ENCODE measurements at places on chromosomes 11 and 22.

DNA sequence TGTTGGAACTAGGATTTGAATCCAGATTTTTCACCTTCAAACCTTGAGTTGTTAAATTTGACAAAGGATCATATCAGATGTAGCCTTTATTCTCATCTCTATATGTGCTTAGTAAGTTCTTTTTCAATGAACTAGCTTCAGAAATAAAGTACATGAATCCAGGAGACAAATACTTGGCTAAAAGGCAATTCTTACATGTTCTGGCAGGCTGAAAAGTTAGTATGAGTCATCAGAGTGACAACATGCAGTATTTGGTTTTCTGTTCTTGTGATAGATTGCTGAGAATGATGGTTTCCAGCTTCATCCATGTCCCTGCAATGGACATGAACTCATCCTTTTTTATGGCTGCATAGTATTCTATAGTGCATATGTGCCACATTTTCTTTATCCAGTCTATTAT lies 40.4 kb downstream of the BBOX1 start:
- no peak for DNase-seq

DNA sequence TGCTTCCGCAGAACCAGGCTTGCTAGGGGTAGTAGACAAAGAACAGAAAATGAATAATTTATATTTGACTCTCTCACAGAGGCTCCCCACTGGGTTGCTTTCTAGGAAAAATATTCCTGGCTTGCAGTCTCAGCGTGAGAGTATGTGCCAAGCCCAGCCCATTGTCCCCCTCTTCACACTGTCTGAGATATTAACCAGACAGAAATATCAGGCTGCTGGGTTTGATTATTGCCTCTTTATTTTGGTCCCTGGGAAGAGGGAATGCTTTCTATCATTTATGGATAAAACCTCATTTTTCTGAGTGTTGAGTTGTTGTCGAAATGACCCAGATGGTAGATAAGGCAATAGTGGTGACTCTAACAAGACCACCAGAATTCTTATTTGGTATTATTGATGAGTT lies 367.9 kb downstream of the METTL15 start:
- no peak for DNase-seq

DNA sequence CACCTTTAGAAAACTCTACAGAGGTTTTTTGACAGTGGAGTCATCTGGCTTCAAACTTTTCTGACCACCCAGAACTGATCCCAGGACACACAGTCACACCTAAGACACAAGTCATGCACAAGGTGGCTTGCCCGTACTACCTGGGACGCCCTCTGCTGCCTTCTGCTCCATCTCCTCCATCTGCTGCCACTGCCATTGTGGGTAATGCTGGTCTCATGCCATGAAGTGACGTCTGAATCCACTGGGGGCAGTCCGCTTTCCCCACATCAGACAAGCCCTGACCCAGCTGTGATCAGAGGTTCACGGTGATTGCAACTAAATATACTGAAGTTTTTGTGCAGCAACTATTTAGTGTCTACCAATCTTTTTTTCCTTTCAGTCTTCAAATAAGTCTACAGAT lies 5.4 kb upstream of the NDUFS8 start:
- DNase-seq = peak; percentile 76

DNA sequence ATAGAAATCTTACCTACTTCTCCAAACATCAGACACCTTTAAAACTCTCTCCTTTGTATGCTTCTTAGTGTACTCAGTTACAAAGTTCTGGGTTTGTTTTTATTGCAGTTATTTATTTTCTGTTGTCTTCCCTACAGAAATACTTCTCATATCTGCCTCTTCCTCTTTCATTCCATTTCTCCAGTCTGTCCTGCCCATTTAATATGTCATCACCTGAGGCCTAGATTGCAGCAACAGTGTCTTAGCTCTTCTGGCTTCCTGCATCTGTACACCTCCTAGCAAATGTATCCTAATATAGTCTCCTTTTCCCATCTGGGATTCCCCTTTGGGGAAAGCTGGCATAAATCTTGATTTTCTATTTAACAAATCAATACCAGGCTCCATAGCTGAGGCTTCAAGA lies 34.9 kb upstream of the PCF11 start:
- DNase-seq = no peak

GRCh38 chr11:93933230-93933629 lies 82.8 kb upstream of the VSTM5 start:
- DNase-seq = no peak

- DNase-seq = no peak
Observed at GRCh38 chr22:44531487-44531886, 33.5 kb upstream of the RTL6 start.

GRCh38 chr11:34624069-34624468 lies 3.2 kb downstream of the EHF start:
- no peak for DNase-seq

GRCh38 chr11:121344824-121345223 lies 52.3 kb downstream of the SC5D start:
- no peak for DNase-seq

DNA sequence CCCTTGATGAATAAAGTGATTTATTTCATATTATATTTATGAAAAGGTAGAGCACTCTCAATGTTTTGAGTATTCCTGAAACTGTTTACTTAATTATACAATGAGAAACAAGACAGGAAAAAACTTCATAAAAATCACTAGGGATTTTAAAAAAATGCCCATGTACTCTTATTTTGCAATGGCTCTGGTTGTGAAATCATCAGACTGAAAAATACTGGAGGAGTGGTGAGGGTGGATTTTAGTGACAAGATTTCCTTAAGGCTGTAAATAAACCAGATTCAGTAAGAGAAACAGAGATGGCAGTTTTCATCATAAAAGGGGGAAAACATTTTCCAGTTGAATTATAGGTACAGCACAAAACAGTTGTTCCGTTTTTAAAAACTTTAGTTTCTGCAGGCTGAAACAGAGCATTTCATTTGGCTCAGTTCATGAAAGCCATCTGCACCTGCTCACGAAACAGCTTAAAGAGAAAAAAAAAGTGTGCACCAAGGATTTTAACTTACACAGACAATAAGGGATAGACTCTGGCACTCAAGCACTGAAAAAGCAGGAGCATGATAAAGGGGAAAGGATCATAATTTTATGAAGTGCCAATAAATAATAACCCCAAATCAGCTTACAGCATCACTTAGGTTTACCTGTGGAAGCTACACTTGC lies 100.7 kb downstream of the MAML2 start:
- DNase-seq = no peak

GRCh38 chr11:120696597-120697218 lies 185.2 kb downstream of the GRIK4 start:
- DNase-seq = no peak

DNA sequence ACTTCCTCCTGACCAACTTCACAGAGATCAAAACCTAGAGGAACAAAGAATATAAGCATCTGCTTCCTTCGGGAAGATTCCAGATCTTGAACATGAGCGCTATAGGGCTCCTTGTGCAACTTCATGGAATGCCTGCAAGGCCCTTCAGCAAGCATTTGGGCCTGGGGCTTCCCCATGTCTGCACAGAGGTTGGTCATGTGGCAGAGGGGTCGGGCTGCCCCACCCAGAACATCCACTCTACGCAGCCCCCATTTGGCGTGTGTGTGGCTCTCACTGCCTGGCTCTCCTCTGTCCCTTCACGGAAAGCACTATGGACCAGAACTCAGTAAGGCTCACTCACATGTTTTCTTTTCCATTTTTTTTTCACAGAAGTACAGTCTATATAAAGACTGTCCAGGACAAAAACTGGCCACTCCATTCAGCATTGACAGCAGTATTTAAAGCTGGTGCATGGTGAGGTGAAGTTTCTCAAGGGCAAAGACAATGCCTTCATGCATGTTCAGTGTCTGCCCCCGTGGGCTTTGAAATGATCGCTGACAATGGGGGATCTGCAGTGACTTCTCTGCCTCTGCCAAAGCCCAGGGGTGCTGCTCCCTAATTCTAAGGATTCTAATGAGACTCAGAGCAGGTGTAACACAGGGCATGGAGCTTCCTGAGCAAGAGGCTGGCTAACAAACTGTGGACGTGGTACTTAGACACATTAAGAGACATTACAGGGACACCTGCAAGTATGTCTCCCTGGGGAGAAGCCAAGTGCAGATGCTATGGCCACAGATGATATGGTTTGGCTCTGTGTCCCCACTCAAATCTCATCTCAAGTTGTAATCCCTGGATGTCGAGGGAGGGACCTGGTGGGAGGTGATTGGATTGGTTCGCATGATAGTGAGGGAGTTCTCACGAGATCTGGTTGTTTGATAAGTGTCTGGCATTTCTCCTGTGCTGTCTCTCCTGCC lies 66.5 kb upstream of the PITPNB start:
- DNase-seq = peak; percentile 7

DNA sequence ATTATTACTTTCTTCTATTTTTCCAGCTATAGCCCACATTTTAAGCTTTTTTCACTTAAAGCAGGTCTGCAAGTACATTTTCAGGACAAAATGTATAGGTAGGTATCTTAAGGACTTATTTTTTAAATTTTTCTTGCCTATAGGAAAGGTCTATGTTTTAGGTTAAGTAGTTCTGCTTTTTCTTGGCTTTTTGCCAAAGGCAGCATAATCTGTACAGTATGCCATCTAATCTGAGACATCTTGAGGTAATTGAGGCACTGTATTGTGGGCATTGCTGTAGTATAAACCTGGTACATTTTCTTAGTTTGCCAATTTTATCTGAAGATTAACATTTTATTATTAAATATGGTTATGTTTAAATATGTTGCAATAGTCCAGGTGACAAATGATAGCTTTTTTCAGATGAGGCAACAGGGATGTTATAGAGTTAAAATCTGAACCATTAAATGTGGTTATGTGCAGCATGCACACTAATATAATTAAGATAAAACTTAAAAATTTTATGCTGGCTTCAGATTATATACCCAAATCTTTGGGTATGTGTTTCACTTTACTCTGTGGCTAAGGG lies 42.9 kb downstream of the QSER1 start:
- peak; percentile 48 for DNase-seq

GRCh38 chr11:70501051-70501901 lies 102.9 kb downstream of the CTTN start:
- no peak for DNase-seq

GRCh38 chr11:2621894-2622293 lies 77.9 kb downstream of the KCNQ1OT1 start:
- no peak for DNase-seq
